ENCODE measurements at places on chromosomes 16 and 17.

- DNase-seq, result no peak
Measured at GRCh38 chr17:73232587-73233373, 28.9 kb downstream of the CPSF4L start.

GRCh38 chr17:77781536-77781935 is 177.0 kb upstream of the TNRC6C start:
- no peak for DNase-seq

DNA sequence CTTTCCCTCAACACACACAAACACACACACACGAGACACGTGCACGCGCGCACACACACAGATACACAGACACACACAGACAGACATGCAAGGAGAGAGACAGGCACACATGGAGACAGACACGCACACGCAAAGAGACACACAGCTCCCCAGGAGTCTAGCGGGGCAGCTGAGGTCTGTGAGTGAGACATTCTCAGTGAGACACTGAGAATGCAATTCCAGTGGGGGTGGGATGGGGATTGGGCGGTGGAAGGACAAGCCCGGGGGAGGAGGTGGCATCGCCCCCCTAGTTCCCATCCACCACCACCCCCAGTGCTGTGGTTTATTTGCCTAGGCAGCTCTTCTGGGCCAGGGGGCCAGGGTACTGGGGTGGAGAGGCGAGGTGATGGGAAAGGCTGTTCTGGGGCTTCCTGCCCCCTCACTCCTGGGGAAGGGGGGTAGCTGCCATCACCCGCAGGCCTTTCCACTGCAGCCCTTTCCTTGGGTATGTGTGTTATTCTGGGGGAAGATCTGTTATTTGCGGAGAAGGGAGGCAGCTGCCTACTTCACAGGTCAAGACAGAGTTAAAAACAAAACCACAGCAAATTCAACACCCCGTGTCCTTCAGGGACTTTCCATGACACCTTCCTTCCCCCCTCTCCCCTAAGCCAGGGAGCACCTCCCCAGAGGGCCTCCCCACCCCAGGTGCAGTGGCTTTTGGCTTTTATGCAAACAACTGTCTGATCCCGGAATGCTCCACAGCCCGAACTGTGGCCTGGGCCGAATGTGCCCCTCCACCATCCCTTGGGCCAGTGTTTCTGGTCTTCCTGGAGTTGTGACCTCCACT is 18.0 kb downstream of the GRB7 start:
- no peak for DNase-seq

- peak; percentile 98 for DNase-seq
Measured at GRCh38 chr17:63516910-63517824, 6.0 kb upstream of the KCNH6 start.

DNA sequence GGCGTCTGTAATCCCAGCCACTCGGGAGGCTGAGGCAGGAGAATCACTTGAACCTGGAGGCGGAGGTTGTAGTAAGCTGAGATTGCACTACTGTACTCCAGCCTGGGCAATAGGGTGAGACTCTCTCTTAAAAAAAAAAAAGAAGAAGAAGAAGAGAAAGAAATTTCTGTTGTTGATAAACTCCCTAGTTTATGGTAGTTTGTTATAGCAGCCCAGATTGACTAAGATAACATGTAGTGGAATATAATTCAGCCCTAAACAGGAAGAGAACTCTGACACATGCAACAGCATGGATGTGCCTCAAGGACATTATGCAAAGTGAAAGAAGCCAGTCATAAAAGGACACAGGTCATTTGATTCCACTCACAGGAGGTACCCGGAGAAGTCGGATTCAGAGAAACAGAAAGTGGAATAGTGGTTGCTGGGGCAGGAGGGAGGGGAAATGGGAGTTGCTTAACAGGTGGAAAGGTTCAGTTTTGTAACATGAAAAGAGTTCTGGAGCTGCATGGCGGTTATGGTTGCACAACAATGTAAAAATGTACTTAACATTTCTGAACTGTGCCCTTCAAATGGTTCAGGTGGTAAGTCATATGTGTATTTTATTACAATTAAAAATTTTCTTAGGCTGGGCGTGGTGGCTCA is 26.0 kb upstream of the PRM1 start:
- DNase-seq, result no peak

DNA sequence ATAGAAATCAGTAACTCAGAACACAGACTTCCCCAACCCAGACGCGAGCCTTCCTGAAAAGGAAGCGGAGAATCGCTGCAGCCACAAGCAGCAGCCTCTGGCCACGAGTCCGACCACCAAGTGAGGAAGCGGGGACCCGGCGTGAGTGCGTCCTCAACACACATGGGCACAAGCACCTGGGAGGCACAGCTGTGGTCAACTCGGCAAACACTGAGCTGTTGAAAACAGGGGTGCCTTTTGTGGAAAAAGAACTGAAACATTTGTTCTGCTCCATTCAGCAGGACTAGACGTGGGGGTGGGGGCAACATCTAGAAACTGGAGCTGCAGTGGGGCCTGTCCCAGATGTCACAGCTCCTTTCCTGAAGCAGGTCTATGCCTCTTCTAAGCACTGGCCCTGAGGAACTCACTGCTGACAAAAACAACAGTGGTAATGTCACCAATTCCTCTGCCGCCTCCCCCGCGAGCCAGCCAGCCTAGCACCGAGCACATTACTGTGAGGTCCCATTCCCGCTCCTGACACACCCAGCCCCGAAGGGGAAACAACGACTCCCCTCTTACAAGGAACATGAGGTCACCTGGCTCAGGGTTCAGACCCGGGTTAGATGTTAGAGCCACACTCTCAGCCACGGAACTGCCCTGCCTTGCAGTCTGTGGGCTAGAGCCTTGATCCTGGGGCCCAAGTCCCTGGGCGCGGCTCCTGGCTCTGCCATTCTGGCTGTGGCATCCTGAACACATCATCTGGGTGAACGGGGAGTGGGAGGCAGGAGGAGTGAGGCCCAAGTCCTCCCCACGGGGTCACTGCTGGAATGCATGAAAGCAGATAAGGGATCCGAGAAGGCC is 29.0 kb downstream of the KDM8 start:
- no peak for DNase-seq

DNA sequence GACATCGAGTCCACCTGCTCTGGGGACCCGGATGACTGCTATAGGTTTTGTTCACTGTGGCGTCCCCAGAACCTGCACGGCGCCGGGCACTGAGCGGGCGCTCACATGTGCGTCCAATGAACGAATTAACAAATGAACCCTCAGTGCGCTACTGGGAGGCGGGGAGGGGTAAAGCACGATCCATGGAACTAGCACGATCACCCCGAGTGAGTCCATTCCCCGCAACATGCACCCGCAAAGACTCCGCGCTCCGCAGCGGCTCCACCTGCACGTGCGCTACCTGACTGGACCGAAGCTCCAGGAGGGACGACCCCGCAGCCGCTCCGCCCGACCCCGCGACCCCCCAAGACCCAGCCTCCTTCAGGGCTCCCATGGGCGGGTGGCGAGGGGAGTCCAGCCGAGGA is 491 bp downstream of the TRAP1 start:
- DNase-seq, result no peak

DNA sequence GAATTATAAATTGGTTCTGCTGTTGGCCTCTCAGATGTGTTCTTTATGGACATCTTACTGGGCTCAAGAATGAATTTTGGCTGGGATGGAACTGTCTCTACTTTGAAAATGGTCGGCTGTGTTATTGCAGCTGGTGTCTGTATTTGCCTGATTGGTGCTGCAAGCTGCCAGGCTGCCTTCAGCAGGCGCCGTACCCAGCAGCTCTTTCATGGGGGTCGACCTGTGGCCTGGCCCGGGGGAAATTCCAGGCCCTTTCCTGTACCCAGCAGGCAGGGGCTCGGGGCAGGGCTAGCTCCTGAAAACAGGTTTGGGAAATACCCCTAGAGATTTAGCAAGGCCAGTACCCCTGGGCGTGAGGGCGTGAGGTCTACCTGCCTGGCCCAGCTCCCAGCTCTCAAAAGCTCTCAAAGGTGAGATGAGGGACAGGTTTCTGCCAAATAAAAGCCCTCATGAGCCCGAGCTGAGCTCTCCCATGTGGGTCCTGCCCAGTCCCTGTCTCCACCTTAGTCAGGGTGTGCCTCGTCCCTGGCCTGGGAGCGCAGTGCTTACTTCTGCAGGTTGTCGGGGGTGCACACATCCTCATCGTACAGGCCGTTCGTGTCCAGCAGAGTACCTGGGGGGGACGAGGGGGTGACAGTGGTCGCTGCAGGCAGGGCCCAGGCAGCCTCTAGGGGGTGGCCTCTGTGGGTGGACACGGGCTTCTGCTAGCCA is 52.3 kb downstream of the PRMT7 start:
- DNase-seq, result no peak

- no peak for DNase-seq
Measured at GRCh38 chr17:42284024-42284369, 4.3 kb upstream of the STAT5A start.

DNA sequence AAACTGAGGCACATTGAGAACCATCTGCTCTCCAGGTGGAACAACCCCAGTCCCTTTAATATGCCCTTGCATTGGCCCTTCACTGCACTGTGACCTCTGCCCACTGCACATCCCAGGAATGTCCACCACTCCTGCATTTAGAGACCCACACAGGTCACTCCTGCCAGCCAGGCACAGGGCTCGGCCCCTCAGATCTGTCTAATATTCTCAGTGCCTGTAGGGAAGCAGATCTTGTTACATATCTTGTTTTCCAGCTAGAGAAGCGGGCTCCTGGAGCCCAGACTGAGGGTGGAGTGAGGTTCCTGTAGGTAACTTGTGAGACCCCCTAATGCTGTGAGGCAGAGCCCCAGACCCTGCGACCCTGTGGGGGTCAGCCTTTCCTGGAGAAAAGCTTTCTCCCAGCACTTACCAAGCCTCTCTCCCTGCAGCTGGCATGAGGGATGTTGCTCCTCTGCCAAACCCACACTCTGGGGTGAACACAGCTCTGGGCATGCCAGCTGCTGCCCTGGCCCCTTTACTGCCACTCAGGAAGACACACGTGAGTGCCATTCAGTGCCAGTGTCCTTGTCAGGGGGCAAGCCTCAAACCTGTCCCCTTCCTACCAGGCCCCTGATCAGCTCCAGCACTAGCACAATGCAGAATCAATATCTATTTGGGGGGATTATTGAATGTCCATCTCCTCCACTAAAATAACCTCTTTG is 40.3 kb upstream of the CRHR1 start:
- no peak for DNase-seq

GRCh38 chr17:2111691-2112090 is 56.8 kb downstream of the HIC1 start:
- DNase-seq, result no peak

- no peak for DNase-seq
Measured at GRCh38 chr17:48734333-48735061, 5.9 kb upstream of the HOXB13 start.

GRCh38 chr16:11283820-11284248 is 2.7 kb upstream of the PRM1 start:
- DNase-seq, result no peak

DNA sequence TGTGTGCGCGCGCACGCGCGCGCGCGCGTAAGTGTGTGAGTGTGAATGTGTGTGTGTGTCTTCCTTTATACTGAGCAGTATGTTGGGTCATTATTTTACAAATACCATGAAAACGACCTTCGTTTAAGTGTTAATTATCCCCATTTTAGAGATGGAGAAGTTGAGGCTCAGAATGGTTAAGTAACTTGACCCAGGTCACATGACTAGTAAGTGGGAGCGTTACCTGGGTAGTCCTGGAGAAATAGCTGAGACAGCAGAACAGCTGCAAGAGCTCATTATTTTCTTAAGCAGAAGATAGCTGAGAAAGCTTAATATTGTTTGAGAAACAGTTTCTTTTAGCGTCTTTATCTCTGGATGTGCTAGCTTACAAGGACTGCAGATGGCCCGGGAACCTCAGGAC is 78.8 kb downstream of the IRX3 start:
- no peak for DNase-seq

All from RCC 7860 (cell line).